ENCODE measurements at places on chromosomes 16 and 17.

GRCh38 chr17:74524653-74525464 is 6.4 kb downstream of the CD300LB start:
- no peak for DNase-seq

DNA sequence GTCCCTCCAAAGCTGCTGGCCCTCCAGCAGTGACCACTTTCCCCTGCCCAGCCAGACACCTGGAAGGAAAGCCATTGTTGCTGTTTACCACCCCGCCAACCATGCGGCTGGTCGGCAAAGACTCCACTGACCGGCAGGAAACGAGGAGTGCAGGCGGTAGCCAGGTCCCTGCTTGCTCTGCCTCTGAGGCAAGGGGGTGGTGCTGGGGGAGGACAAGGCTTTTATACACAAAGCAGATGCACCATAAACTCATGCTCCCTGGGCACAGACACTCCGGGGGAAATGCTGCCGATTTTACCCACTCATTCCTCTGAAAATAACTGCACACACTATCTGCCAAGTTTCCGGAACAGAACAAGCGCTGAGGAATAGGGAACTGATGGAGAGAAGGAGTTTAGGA is 62.8 kb upstream of the GRIN2A start:
- DNase-seq, result no peak

DNA sequence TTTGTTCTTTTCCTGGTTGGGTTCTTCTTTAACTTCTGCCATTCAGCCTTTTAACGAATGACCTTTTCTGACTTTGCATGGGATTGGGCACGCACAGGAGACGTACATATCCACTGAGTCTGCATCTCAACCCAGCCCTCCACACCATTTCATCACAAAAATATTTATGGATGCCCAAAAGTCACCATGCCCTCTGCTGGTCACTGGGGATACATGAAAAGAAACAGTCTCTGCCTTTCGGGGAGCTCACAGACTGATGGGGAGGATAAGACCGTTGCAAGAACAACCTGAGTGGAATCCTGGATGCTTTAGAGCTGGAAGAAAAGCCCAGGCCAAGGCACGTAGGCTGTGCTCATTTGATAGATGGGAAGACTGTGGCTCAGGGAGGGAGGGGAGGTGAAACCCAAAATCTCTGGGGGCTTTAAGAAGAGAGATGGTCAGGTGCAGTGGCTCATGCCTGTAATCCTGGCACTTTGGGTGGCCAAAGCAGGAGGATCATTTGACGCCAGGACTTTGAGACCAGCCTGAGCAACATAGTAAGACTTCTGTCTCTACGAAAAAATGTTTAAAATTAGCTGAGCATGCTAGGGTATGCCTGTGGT is 7.9 kb upstream of the MT2A start:
- DNase-seq, result no peak

GRCh38 chr17:12730421-12730820 is 58.9 kb upstream of the ARHGAP44 start:
- DNase-seq, result no peak

GRCh38 chr17:33300241-33300640 is 7.1 kb upstream of the ASIC2 start:
- DNase-seq, result no peak

GRCh38 chr17:2190014-2190413 is 113.6 kb downstream of the SMG6 start:
- DNase-seq, result no peak

GRCh38 chr16:63998-64913 is 8.2 kb downstream of the RHBDF1 start:
- no peak for DNase-seq

DNA sequence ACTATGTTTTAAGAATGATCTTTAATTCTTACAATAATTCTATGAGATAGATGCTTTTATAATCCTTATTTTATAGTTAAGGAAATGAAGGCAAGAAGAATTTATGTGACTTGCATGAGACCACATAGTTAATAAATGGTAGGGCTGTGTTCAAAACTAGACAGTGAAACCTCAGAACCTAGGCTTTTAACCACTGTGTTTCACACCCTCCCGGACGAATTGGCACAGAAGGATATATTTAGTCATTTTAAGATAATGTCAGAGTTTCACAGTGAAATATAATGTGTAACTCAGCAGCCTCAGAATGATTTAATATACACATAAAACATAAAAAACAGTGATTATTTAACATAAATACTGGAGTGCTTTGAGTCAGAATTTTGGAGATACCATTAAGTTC is 57.0 kb downstream of the NSRP1 start:
- DNase-seq, result no peak

DNA sequence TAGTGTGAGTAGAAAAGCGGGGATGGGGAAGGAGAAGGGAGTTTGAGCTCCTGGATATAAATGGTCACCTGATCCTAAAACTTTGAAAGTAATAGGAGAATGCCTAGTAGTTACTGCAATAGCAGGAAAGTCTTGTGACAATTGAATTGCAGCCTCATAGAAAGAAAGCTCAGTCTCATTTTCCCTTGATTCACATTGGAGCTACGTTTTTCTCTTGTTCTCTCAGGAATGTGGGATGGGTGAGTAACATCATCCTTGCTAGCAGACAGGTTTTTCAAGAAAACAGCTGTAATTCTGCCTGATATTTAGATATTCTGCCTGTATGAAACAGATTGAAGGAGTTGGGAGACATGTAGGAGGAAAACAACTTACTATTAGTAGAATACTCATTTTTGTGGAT is 25.3 kb downstream of the SF3B3 start:
- DNase-seq, result no peak

GRCh38 chr16:56346131-56346890 is 79.0 kb downstream of the AMFR start:
- DNase-seq, result no peak

DNA sequence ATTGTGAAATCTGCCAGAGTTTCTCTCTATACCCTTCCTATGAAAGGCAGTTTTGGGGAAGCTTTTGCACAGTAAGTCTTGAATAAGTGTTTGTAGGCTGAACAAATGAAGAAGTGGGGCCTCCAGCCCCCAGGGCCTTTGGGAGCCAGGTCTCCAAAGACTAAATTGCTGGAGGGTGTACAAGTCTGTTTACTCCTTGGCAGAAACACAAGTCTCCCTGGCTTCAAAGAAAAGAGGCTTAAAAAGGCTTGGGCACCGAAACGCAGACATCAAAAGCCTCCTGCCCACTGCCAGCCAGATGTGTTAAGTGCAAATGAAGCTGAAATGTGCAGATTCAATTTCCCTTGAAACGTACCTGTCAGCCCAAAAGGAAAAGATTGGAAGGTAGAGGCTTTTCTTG is 146.3 kb downstream of the TMEM132E start:
- no peak for DNase-seq

All from GOT3 (cell line).